Right lobe of liver (tissue), 6 donors: ENCODE measurements at places on chromosomes 3 and 15.

- DNase-seq = no peak
Measured at GRCh38 chr15:100235030-100235617, 106.7 kb downstream of the ADAMTS17 start.

DNA sequence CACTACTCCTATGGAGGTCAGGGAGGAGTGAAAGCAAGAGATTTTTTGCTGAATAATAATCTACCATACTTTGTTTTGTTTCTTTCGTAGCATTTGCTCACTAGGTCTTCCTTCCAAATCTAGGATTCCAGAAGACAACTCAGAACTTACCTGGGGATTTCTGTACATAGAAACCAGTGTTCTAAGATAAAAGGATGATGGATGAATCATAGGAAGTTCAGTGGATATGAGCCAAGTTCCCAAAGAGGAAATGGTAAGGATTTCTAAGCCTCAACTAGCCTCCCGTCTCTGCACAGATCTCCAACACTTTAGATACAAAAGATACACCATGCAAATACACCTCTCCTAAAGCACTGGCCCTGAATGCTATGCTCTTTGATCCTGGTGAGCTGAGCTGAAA, 283.9 kb downstream of the TAFA4 start:
- no peak for DNase-seq

- no peak for DNase-seq
Measured at GRCh38 chr3:4795905-4796304, 183.3 kb upstream of the BHLHE40 start.

GRCh38 chr15:98438326-98438725, 210.0 kb upstream of the IGF1R start:
- DNase-seq = no peak

DNA sequence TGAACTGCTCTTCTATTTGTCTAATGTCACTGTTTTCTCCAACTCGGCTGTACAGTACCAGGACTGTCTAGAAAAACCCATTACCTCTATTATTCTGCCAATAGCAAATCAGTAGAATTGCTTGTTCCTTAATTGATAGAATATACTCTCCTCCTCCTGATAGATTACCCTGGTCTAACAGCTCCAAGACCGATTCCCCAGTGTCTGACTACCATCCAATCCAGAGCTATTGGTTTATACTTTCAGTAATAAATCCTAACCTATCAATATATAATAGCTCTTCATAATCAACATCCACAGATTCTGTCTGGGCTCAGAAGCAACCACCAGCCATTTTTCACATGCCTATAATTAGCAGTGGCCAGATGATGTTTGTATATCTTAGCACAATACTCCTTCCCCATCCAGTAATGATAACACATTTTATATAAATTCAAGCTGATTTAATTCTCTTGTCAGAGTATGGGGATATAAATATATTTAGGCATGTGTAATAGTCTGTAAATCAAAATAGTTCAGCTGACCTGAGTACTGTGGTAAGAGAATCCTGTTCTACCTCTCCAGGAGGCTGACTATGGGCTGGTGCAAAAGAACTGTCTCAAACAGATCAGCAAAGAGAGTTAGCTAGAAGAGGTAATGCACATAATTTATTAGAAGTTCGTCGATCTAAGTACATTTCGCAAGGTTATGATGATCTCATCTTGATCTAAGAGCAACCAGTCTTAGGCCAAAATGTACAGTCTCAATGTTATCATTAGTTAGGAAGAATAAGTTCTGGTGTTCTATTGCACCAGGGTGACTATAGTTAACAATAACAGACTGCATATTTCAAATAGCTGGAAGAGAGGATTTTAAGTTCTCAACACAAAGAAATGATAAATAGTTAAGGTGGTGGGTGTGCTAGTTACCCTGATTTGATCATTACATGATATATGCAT, 193.4 kb downstream of the SHOX2 start:
- DNase-seq = no peak

DNA sequence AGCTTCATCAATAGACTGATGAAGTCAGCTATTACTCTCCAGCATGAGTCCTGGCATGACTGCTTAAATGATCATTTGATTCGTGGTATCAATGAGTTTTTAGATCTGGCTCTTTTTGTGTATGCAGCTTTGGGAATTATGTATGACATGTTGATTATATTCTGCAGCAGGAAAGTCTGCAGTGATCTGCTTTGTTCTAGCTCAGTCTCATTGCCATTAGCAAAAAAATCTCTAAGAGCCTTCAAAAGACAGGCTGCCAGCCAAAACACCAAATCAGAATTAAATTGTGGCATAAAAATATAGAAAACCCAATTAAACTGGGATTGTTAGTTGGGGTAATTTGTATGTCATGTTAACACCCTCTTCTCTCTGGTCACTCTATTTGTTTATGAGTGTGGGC, 1021.0 kb upstream of the SEMA6D start:
- no peak for DNase-seq

DNA sequence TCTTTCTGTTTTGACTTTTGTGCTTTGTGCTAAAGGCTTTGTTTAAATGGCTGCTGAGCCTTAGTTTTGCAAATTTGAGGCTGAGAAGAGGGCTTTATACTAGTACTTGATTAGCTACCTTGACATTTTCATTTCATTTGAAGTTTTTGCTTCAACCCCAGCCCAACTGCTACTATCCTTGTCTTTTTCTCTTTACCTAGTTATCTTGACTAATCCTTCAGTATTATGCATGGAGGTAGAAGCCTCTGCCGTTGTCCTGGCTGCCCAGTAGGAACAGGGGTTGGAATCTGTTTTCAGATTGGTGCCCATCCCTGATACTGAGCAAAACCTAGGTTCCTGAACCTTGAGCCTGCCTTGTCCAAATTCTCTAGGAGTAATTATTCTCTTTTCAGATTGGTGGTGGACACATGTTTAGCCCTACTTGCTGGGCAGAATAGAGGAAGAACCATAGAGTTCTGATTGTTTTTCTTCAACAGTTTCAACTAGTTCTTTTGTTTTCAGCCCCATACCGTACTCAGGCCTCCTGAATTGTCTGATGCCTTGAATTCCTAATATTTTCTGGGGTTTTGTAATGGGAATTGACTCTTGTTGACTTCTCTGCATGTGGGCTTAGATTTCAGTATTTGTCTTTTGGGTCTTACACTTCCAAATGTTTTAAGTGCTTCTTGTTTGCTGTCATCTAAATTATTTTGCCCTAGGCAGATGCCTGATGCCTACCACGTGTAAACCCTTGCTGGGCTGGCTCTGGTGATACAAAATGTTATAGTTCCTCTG, 143.2 kb downstream of the DOCK3 start:
- no peak for DNase-seq

- no peak for DNase-seq
Measured at GRCh38 chr3:105166893-105167292, 199.8 kb upstream of the ALCAM start.

GRCh38 chr3:111768571-111769100, 90.4 kb upstream of the PHLDB2 start:
- DNase-seq = no peak

- DNase-seq = no peak
Measured at GRCh38 chr3:197417441-197417840, 119.0 kb upstream of the DLG1 start.

GRCh38 chr15:64845183-64845611, 3.5 kb downstream of the PLEKHO2 start:
- DNase-seq = no peak

DNA sequence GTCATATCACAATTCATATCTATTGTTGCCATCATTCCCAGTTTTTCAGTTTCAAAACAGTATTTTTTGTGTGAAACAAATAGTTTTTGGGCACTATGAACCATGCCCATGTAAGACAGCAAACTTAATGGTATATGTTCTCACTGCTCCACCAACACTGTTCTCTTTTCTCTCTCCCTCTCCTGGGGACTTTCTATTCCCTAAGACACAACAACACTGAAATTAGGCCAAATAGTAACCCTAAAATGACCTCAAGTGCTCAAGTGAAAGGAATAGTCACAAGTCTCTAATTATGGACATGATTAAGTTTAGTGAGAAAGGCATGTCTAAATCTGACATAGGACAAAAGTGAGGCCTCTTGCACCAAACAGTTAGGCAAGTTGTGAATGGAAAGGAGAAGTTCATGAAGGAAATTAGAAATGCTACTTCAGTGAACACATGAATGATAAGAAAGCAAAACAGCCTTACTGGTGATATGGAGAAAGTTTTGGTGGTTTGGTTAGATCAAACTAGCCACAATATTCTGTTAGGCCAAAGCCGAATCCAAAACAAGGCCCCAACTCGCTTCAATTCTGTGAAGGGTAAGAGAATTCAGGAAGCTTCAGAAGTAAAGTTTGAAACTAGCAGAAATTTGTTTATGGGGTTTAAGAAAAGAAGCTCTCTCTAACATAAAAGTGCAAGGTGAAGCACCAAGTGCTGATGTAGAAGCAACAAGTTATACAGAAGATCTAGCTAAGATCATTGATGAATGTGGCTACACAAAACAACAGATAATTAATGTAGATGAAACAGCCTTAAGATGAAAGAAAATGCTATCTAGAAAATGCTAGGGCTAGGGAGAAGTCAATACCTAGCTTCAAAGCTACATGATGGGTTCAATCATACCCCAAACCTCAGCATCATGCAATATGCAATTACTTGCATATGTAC, 104.2 kb downstream of the CBLB start:
- no peak for DNase-seq

DNA sequence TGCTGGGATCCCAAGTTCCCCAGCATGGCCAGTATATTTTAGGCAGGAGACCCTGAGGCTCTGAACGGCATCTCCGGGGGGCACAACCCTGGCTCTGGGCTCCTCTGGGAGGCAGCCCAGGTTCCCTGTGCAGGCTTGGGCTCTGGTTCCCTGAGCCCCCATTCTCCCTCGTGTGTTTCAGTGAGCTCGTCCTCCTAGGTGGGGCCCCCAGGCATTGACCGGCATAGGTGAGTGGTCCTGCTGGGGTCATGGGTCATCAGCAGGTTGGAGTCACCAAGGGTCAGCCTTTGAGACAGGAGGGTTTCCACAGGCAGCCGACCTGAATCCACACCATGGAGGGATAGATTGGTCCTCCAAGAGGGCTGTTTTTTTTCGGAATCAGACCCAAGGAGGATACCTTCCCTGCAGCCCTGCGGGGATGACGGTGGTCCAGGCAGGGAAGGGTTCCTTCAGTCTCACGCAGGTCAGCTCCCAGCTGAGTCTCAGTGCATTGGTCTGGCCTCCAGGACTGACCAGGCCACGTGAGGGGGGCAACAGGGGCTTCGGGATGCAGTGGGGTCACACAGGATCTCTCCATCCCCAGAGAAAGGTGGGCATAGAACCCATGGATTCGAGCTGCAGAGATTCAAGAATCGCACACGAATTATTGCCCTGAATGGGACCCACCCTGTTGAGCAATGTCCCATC, 226.0 kb downstream of the SNRPN start:
- DNase-seq = peak; percentile 7

DNA sequence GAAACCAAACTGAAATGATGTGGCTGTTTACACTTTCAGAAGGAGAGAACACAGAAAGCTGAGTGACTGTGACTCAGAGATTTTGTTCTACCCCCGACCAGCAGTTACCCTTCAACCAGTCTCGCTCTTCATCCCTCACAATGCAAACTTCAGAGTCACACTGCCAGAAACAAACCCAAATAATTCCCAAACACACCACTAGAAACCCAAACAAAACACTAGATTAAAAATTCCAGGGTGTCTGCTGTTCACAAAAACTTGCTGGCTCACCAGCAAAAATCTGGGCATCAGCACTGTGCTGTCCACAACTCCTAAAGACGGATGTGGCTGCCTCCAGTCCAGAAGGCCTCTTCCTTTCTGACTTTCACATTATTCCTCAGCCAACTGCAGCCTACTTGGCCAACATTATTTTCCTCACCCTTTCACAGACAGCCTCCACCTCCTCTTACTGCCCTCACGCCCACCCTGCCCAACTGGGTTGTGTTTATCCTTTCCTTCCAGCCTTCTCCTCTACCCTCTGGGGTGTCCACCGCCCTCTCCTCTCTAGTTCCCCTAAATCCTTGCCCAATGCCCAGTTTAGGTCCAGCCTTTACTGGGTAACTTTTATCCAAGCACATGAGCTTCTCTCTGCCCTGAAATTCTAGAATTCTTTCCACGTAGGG, 71.4 kb downstream of the MECOM start:
- DNase-seq = no peak

DNA sequence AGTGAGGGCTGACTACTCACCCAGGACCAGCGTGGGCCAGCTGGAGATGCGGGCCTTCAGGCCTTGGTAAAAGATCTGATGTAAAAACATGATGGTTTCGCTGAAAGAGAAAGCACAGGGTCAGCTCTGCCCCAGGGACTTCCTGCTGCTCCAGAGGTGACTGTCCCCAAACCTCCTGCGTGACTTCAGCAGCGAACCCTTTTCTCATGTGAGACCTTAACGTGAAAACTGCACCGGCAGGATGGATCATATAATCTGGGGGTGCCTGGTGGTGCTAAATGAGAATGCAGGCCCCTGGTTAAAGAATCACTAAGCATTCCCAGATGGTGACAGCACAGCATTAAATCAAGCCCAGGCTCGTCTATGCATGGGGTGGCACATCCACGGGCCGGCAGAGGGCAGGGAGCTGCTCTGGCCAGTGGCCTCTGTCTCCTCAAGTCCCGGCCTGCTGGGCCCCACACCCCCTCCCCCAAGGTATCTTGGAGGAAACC, 55.4 kb downstream of the RASGRF1 start:
- no peak for DNase-seq

DNA sequence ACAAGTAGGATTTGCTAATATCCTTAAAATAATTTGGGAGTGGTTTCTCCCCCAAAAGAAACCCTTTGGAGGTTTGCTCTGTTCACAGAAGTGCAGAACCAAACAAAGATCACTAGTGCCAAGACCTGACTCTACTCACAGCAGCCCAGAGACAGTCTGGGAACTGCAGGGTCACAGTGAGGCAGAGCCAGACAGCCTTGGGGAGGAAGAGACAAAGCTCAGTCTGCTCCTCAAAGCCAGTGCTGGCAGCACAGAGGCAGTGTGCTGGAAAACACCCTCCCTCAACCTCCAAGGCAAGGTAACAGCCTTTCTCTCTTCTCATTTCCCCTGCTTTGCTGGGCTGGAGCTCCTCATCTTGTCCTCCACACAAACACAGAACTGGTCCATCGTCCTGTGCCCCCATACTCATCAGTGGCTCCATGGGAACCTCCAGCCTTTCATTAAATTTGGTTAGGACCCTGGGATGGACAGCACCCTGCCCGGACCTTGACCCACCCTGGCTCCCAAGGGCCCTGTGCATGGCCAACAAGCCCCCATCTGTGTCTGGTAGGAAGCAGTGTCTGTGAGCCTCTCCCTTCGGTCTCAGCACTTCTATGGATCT, 12.6 kb downstream of the RAB6B start:
- DNase-seq = no peak

GRCh38 chr3:149554826-149555225, 80.3 kb downstream of the TM4SF4 start:
- DNase-seq = no peak

DNA sequence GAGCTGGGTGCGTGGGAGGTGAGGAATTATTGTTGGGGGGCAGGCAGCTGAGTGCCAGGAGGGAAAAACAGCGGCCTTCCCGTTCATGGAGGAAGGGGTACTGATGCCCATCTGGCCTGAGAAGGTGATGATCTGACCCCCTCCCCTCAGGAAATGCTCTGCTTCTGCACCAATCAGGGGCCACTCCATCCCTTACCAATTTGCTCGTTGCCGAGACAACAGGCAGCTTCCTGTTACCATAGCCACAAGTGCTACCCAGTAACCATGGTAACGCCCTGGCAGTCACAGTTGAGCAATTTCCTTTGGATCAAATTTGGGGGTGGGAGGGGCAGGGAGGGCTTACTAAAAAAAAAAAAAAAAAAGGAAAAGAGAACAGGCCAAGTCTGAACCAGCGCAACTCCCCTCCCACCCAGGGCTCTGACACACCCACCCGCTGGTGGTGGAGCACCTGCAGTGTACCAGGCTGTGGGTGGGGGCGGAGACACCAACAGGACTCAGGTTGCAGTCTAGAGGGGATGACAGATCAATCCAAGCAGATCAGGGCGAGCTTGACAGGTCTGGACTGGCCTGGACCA, 13.7 kb downstream of the CELF6 start:
- DNase-seq = no peak
